Epithelial cell of esophagus (primary cell): ENCODE measurements at places on chromosomes 3 and 15.

- peak; percentile 30 for DNase-seq
These were observed 66.6 kb upstream of the IGF1R start for GRCh38 chr15:98581715-98582114.

GRCh38 chr3:195711813-195712534 is 8.8 kb upstream of the MUC20 start:
- no peak for DNase-seq

DNA sequence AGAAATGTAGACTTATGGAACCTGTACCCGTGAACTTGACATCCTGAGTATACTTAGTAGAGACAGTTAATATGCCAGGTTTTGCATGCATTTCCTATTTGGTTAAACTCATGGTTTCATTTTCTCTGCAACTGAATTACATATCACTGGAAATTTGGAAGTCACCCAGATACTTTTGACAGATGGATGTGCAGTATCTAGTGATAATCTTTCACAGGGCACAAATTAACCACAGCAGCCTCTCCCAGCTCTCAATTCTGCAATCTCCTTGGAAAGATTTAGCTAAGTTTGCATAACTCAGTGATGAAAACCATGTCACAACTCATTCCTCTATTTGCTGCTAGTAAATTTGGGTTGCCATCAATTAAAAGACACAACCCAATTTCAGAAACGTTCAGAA is 162.3 kb upstream of the TPM1 start:
- no peak for DNase-seq

- DNase-seq: no peak
These were observed 83.0 kb upstream of the KCNAB1 start for GRCh38 chr3:156037356-156037755.

DNA sequence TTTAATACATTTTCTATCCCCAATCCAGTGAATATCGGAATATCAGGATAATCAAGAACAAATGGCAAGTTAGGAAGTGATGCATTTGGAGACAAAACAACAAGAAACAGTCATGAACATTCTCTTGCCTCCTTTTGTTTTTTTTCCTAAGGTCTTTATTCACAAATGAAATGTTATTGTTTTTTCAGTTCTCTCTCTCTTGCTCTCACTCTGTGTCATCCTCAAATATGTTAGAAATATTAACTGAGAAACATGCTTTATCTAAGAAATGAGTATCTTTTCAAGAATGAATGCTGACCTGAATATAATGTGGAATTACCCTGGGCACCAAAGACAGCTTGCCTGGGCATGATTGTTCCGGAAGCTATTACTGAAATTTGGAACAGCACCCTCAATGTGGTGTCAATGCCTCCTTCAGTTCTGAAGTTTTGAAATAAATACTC is 51.3 kb downstream of the RBMS3 start:
- DNase-seq: peak; percentile 88

DNA sequence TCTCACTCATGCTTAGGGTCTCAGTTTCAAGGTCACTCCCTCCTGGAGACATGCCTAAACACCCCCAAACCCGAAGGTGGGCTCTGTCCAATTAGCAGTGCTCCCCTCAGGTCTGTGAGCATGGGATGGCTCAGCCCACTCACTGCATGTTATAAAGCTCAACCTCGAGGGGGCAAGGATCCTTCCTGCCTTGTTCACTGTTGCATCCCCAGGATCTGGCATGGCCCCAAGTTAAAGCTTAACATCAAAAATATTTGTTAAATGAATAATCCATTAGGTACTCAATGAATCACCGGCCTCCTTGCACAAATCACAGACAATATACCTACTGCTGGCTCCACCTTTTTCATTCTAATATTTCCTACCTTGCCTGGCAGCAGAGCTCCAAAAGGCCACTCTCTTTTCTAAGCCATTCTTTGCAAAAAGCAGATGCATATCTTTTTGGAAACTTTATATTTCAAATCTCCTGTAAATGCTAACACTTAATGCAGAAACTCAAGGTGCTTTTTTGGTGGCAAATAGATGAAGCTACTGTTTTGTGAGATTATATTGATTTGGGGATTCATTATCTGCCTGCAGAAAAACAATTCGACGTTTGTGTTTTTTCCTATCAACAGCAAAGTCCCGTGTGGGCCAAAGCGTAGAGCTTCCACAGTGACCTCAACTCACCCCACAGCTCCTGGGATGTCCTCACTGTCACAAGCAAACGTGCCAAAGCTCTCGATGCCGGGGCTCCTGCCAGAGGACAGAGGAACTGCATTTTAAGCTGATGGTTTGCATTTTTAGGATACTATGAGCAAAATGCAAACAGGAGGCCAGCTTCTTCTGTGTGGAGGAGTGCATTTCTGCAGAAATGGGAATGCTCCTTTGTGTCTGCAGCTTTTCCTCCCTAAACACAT is 35.4 kb downstream of the PCOLCE2 start:
- DNase-seq: peak; percentile 95

- DNase-seq: peak; percentile 7
These were observed 130.2 kb upstream of the STRIT1 start for GRCh38 chr3:155423526-155424322.

DNA sequence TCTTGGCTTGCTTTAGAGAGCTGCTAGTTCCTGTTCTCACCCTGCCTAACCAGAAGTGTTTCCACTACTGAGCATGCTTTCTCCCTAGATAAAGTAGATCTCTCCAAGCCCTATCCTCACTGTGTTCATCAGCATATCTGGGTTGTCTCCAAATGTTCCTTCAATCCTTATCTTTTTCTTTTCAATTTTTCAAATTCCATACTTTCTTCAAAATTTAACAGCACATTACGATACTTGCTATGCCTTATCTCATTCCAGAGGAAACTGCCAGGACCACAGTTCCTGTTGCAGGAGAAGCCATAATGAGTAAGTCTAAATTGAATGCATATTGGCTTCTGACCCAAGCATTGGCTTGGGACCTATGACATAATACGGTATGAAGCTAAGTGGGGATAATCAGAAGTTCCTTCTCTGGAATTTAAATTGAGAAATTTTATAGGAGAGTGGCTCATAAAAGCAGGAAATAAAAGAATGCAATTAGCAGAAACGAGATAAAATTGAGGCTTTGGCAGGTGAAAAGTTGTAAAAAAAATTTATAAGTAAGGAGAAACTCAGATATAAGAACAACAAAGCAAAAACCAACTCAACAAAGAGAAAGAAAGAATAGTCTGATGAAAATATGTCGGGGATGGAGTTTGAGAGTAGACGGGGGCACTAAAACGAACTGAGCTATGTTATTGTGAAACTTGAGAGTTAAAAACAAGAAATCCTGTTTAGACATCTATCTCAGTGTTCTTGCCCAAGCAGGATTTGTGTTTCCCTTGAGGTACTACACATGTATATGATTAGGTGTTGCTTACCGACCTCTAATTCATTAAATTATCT is 631.7 kb upstream of the CCDC54 start:
- no peak for DNase-seq

- DNase-seq: no peak
These were observed 49.3 kb downstream of the CCNB2 start for GRCh38 chr15:59154243-59154642.

DNA sequence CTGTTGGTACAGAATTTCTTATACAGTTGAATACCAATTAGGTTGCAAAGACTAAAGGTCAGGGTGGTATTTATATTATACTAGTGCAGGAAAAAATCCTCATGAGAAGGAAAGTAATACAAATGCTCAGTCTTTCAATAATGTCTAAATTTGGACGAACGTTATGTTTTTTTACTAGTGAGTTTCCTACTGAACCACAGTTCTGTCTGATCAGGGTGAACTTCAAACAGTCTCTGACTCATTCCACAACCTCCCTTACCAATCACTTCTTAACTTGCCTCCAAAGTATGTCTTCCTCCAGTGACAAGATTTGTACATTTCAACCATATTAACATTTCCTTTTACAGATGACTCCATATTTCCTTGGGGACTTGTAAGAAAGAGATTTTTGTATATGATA is 3.4 kb downstream of the TMEM212 start:
- peak; percentile 39 for DNase-seq

- DNase-seq: no peak
These were observed 22.7 kb upstream of the NIPA2 start for GRCh38 chr15:22815766-22816165.

- no peak for DNase-seq
These were observed 10.4 kb downstream of the PEAK1 start for GRCh38 chr15:77409259-77410156.

DNA sequence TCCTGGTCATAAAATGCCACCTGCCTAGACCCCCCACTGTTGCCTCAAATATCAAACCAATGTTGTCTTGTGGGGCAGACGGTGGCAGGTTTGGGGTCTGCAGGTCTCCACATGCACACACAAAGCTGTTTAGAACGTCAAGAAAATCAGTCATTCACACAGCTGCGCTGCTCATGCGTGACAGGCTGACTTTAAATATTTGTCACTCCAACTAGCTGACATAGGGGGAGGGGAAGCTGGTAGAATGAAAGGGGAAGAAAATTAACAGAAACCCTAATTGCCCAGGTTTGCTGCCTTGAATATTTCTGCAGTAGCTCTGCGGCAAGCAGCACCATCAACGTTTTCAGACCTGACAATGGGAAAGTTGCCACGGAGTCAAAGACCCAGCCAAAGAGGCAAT is 201.8 kb downstream of the ABHD5 start:
- no peak for DNase-seq

- no peak for DNase-seq
These were observed 584.6 kb downstream of the MCTP2 start for GRCh38 chr15:94815914-94816313.

GRCh38 chr3:117165601-117166051 is 456.0 kb downstream of the TUSC7 start:
- DNase-seq: peak; percentile 14

DNA sequence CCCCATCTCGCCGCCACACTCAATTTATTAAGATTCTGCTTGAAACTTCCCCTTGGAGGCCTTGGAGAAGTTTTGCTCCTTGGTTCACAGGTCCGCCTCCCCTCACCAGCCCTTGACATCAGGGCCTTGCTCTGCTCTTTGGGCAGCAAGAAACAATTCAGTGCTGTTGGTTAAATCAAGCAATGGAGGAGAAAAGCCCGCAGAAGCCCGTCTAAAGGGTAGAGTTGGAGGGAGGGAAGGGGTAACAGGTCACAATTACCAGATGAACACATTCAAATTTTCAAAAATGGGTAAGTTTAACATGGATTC is 429 bp downstream of the PARP9 start:
- DNase-seq: no peak

DNA sequence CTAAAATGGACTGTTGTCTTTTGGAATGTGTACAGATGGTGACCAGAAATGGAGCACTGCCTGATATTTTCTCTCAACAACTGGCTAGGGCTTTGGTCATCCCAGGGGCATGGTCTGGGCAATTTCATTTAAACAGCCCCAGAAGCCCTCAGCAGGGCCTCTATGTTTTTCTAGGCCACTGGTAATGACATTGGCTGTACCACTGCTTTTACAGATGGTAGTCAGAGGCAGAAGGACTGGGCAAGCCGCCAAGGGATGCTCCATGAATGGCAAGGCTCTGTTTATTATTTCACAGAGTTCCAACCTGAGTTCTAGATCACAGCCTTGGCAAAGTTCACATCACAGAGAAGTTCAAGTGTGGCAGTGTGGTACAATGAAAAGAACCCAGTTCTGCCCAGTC is 37.0 kb upstream of the LMCD1 start:
- DNase-seq: no peak

GRCh38 chr15:79978260-79978654 is 7.3 kb upstream of the BCL2A1 start:
- no peak for DNase-seq

- no peak for DNase-seq
These were observed 46.8 kb upstream of the DPPA4 start for GRCh38 chr3:109384164-109384563.

DNA sequence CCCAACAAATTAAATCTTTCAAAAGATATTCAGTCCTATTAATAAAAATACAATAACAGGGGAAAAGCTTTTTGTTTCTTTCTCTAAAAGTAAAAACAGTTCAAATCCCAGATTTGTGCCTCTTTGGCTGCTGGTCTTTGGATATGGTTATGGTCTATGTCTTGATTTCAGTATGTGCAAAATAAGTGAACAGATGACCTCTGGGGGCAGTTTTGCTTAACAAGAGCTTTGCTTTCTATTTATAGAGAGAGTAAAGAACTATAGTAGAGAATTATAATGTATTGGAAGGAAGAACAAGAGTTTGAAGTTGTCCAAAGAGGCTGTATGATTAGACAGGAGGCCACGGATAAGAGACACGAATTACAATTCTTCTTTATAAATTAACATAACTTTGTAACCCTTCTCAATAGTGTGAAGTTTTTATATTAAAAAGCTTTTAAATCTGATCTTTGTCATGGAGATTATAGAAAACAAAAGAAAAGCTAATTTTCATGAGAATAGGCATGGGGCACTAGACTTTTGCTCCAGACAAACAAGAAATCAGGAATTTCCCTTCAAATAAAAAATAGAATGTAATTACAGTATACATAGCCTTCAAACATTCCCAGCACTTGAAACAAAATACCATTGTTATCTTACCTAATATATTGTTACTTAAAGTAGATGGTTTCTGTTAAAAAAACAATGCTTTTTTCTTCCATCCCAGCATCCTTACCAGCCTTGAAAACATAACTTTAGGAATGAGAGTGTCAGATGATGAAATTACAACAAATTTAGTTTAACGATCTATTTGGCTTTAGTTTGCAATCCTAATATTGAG is 432.7 kb upstream of the ARHGEF26 start:
- no peak for DNase-seq

DNA sequence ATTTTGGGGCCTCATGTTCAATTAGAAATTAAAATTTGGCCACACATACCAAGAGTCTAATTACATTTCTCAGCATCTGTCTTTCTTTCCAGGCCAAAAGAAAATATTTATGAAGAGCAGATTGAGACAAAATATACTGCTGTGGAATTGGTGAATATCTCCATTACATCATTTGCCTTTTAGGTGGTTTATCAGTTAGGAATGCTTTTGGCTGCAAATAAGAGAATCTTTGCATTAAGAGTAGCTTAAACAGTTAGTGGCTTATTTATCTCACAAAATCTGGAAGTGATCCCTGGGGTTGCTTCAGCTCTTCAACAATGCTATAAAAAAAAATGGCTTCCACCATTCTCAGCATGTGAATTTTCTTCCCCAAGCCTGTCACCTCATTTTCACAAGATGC is 308.7 kb downstream of the MAGI1 start:
- DNase-seq: no peak

DNA sequence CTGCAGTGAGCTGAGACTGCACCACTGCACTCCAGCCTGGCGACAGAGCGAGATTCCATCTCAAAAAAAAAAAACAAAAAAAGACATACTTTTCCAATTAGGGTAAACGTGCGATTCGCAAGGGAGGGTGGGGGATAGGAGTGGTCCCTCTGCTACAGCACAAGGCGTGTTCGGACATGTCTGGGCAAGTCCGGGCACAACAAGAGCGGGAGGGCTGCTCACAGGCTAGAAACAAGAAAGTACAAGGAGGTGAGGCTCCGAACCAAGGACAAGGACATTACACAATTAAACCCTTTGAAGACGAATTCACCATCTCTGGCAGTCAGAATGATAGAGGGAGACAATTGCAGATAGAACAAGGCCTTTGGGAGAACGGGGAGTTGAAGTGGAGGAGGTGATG is 32.2 kb upstream of the BCL2A1 start:
- DNase-seq: no peak
